Astrocyte (in vitro differentiated cells and primary cell): ENCODE measurements at places on chromosomes 6 and 20.
A peak's percentile ranks its signal among the peaks of the same experiment; 100 is the strongest.

DNA sequence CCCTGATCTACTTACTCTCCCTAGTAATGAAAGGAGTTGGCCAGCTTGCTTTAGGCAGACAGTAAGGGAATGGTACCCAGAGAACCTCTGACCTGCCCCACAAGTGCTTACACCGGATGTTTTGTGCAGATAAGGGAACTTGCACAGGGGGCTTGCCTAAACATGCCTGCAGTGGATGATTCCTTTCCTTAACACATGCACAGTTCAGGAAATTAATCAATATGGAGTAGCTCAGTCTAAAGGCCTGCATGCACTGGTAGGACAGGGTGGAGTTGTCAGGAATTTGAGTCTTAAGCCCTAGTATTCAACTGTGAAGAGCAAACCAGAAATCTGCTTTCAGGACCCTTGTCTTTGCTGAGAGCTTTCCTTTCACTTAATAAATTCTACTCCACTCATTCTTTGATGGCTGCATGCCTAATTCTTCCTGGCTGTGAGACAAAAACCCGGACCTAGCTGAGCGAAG is 3.9 kb upstream of the TRIM38 start:
- no peak for DNase-seq

DNA sequence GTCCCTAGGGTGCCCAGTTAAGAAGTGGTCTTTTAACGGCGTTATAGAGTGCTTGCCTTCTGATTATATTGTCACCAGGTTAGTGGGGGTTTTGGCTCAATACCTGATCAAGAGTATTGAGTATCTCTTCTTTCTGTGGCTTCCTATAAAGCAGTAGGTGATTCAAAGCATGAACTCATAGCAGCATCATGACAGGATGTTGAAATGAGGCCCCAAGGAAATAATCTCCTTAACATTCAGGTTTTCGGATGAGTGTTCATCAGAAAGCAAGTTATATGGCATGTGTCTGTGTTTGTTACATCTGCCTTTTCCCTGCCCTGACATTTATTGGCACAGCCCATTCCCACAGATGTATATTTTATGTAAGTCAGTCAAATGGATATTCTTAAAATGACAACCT is 301.0 kb downstream of the FARS2 start:
- no peak for DNase-seq

DNA sequence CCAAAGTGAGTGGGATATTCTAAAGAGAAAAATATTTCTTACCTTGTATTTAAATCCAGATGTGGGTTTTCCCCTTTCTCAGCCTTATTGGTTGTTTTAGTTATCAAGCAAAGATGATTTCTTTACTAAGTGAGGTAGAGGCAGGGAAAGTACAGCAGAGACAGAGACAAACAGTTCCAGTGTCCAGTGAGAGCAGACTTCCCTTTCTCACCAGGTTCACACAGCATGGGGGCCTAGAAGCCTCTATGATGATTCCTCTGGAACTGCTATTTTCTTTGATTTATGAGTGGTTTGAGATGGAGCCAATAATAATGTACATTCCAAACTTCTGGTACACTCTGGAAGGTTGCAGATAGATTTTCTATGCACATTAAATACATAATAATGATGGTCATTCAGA is 234.0 kb upstream of the MARCKS start:
- DNase-seq, result no peak

- DNase-seq, result peak; percentile 99
These were observed 44.4 kb upstream of the LOC128125822 start for GRCh38 chr6:63527658-63528514.

GRCh38 chr6:12013307-12013719 is 1.2 kb downstream of the HIVEP1 start:
- DNase-seq, result no peak

DNA sequence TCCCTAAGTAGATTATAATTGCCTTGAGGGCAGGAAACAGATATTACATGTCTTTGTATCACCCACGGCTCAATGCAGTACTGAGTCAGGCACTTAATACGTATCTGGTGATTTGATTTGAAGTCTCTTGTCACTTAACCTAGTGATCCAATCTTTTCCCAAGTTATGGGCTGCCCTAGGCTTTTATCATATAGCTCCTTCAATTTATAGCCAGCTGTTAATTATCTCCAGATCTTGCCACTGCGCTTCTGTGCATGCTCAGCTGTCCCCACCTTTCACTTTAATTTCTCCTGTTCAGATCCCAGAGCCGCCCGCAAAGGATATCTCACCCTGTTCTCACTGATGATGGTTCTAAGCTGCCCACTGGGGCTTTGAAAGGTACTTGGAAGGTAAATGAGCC is 41.9 kb downstream of the SNHG17 start:
- DNase-seq, result no peak

- no peak for DNase-seq
These were observed at the start of gene EEF1A2 for GRCh38 chr20:63498960-63499337. TSS of gene EEF1A2 (minus strand) at chr20:63499083. CDS start at chr20:63497763, 1,320 bp downstream.

- DNase-seq, result peak; percentile 43
These were observed 154.7 kb upstream of the LAMP5 start for GRCh38 chr20:9359561-9360308.

DNA sequence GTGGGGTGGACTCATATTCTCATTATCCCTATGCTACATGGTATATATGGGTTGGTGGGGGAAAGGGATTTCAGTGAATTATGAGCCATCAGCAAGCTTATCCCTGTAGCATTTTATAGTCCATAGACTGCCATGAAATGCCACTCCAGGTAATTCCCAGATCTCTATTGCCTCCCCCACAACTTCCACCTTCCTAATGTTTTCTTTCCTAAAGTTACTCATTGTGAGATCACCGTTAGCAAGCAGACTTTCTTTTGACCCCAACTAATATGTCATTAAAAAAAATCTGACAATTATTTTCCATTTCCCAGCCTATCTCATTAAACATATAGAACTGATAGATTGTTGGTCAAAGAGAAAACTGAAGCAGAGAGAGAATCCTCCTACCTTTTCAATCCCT is 40.7 kb upstream of the TBX18 start:
- no peak for DNase-seq

GRCh38 chr6:165178056-165178455 is 131.3 kb downstream of the C6orf118 start:
- peak; percentile 45 for DNase-seq

DNA sequence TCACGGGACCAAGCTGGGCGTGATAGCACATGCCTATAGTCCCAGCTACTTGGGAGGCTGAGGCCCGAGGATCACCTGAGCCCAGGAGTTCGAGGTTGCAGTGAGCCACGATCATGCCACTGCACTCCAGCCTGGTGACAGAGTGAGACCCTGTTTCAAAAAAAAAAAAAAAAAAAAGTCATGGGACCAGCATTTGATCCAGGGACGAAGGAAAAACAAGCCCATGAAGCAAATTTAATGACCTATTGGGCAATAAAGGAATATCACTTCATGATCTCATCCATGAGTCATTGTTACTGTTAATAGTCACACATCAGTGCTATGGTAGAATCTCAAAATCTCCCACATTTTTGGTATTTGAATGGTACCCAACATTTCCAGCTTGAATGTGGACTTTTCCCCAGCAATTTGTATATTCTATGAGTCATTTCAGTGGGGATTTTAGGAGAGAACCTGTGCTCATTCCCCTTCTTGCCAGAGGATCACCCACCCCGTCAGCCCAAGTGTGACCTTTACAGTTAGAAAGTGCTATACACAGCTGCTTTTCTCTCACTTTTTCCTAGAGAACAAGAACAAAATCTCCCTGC is 8.5 kb upstream of the SOD2 start:
- DNase-seq, result peak; percentile 91

DNA sequence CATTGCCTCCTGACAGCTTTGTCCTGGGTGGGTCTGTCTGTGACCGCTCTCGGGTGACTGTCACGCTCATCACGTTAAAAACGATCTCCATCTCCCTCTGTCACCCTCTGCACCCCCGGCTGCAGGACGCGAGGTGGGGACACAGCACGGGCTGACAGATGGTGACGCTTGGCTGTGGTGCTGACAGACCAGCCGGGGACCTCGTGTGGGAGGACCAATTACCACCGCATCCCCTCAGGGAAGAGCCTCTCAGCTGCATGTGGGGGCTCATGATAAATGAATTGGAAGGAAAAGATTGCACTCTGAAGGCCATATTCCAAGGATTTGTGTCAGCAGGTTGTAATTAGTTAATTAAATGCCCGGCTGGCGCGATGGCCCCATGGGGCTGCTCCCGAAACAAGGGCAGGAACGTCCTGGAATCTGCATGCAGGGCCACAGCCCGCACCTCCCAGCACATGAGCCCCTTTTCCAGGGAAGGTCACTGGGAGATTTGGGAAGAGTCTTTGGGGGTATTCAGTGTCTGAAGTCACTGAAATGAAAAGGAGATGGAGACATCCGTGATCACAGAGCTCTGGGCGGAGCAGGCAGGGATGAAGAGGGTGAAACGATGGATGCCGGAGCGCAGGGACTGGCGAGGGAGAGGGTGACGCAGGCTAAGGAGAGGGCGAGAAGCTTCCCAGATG is 87.1 kb downstream of the ERMARD start:
- DNase-seq, result no peak

DNA sequence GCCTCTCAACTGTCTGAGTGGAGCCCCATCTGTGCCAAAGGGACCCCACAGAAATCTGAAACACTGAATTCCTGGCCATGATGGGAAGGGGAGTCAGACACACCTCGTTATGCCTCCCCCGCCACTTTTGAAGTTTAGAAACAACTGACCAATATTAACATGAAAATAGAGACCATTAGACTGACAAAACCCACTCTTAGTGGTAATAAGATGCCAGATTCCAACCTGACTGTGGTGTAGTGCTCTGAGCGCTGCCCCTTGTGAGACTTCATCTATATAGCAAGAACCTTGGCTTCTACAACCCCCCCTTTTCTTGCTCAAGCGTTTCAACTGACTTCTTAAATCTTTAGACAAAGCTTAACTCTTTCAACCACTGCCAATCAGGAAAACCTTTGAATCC is 46.1 kb upstream of the UNC93A start:
- DNase-seq, result no peak

GRCh38 chr6:92690997-92691599 is 728.3 kb downstream of the EPHA7 start:
- DNase-seq, result peak; percentile 34

- DNase-seq, result no peak
These were observed 551 bp upstream of the ATP5F1E start for GRCh38 chr20:59032713-59033059.

DNA sequence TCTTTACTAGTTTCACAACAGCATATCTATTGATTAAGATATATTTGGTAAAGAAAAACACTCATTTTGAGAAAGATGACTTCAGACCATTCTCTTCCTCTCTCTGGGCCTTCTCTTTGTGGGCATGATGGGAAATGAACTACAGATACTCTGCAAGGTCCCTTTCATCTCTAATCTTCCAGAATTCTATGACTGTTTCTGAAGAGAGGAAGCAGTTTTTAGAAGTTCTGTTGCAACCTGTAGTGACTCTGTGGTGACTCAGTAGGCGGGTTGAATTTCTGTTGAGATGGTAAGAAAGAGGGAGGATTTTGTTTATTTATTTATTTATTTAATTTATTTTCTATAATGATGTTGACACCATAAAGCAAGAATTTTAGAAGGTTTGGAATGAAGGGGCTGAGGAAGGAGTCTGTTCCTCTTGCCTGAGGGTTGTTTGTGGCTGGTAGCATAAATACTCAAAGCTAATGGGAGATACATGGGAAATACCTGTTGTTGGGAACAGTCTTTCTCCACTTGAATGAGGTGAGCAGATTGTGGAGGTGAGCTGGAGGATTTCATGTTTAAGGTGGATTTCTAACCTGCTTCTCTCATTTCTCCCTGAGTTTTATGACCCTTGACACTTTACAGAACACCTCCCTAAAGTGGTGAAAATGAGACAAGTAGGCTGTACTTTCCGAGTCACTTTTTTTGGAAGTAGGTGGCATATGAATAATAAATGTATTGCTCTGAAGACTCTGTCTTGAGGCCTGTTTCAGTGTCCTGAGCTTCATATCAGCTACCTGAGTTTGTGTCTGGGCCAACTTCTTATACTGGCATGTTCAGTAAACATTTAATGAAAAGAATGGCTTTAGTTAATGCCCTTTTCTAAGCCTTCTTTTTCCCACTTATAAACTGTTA is 15.0 kb downstream of the ACSS2 start:
- peak; percentile 64 for DNase-seq

DNA sequence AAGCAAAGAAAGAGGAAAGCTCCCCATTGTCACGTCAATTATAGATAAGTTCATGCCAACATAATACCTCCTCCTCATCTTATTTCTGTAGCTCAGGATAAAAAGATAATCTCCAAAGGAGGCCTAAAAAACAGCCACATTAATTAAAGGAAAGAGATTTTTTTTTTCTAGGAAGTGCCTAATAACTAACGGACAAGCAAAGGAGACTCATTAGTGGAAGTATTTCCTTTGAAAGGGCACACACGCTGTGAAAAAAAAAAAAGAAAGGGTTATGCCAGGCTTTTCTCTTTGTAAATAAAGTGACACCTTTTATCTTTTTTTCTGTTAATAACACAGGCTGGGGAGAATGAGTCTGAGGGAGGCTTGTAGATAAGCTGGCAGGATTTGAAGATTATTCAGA is 55.7 kb downstream of the PCSK2 start:
- no peak for DNase-seq

GRCh38 chr6:46191961-46192360 is 21.2 kb upstream of the ENPP5 start:
- DNase-seq, result peak; percentile 93

DNA sequence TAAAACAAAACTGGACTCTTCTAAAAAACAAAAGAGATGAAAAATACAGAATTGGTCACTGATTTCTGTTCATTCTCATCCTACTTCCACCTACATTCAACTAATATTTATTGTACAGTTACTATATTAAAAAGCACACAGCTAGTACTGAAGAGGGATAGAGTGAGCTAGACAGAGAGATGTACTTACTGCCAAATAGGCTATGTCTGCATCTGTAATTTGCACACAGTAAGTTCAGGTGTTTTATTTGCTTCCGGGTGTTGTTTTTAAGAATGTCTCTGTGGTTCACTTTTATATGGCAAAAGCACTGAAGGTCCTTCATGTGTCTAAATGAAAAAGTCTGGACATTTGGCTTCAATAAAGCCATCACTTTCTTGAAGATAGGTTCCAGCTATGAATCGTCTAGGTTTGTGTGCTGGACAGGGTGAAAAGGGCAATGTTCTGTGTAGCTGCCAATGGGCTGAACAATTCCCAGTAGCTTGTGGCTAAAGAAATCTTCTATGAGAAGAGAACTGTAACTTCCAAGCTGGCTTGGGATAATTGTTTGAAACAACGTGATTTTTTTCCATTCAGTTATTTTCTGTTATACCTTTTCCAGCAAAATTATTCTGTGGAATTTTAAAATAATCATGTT is 47.3 kb downstream of the EPB41L2 start:
- peak; percentile 75 for DNase-seq

GRCh38 chr6:148972481-148972880 is 225.7 kb downstream of the UST start:
- DNase-seq, result peak; percentile 38

- DNase-seq, result no peak
These were observed 248.8 kb upstream of the AFDN start for GRCh38 chr6:167577891-167578361.
